ENCODE measurements at places on chromosomes 3 and 15.

DNA sequence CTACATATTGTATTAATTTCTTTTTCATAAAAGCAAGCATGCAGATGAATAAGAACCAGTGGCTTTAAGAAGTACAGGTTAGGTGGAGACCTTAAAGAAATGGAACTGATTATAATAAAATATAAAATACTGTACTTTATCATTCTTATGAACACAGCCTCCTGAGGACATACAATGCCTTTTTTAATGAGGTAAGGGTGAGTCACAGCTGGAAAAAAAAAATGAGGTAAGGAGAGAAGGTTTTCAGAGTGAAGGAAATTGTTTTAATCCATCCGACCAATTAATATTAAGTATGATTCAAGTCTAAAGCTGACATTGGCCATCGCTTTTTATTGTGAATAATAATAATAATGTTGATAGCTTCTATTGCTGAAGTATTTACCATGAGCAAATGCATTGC, 170.3 kb upstream of the SOX2 start:
- no peak for DNase-seq

- DNase-seq, result no peak
Measured at GRCh38 chr15:87322870-87323269, 933.7 kb downstream of the NTRK3 start.

DNA sequence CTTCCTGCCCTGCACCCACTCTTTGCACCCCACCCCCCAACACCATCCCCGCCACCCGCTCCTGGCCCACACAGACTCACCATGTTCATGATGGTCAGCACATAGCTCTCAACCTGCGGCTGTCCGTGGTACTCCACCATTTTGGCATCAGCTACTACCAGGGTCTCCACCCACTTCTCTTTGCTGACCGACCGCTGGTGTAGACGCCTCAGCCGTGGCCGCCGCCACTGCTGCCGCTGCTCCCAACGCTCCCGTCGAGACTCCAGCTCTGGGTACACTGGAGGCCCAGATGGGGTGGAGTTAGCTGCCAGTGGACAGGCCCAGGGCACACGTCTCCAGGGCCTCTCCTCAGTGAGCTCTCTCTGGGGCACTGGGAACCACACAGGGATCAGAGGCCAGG, 14.8 kb downstream of the ADAMTS7 start:
- no peak for DNase-seq

GRCh38 chr3:112371569-112371968, 38.6 kb downstream of the CD200 start:
- DNase-seq, result no peak

DNA sequence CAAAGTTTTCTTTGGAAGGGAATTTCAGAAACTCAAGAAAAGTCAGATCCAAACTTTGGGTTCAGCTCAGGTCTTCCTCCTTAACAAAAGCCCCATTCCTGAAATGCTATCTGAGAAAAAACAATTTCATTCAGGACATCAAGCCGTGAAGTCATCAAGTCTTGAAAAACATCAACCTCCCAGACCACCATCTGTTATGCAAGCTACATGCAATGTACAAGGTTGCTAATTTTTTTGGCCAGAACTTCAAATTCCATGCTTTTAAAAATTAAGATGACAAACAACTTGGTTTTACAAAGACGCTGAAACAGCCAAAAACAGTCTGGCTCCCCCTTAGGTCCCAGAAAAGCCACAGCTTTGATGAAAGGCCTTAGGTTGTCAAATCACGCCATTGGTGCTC, 53.9 kb upstream of the WNT5A start:
- DNase-seq, result no peak

DNA sequence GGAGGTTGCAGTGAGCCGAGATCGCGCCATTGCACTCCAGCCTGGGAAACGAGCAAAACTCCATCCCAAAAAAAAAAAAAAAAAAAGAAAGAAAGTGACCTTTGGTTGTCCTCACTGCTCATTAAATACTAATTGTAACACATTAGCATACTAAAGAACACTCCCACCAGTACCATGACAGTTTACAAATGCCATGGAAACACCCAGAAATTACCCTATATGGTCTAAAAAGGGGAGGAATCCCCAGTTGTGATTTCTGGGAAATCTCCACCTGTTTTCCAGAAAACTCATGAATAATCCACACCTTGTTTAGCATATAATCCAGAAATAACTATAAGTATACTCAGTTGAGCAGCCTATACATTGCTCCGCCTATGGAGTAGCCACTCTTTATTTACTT, 23.5 kb upstream of the INO80 start:
- no peak for DNase-seq

DNA sequence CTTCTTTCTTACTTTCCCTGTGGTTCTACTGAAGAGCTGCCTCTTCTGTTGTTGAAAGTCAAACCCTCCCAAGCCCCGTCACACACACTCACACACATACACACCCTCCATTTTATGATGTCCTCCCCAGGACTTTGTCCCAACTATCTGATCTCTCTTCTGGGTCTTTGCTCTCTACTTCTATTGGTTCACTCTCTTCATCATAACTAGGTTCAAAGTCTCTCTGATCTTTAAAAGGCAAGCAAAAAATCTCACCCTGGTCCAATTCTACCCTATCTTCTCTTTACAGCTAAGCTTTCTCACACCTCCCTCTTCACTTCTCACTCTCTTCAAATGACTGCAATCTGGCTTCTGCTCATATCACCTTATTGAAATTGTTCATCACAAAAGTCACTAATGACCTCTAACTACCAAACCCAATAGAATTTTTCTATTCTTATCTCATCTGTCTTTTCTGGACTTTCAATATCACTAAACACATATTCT, 34.8 kb downstream of the LRRFIP2 start:
- no peak for DNase-seq

DNA sequence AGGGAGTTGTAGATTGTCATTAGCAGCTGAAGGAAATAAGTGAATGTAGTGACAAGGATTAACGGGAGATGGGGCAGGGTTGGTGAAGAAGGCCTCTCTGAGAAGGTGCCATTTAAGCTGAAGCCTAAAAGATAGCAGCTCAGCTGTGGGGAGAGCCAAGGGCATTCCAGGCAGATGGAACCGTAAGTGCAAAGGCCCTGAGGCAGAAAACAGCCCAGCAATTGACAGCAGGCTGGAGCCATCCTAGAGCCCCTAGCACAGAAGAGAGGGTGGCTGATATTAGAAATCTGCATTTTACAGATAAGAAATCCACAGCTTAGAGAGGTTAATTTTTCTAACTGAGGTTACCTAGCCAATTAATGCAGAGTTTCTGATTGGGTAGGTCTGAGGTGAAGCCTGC, 374.5 kb upstream of the PROK2 start:
- no peak for DNase-seq

DNA sequence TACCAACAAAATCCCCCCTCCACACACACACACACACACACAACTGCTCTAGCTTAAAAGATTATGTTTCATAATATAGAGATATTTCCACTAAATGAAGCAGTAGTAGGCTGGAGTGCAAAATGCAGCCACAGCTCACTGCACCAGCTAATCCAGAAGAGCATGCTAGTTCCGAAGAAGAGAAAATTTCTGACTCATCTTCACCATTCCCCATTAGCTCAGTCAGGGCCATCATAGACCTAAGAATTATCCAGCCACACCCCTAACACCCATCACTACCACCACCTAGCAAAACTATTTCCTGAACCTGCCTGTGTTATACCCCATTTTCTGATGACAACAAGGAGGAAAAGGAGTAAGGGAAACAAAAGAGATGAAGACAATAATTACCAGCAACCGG, 67.1 kb upstream of the UBE2E2 start:
- no peak for DNase-seq

GRCh38 chr3:191356631-191357439, 26.5 kb upstream of the UTS2B start:
- no peak for DNase-seq

DNA sequence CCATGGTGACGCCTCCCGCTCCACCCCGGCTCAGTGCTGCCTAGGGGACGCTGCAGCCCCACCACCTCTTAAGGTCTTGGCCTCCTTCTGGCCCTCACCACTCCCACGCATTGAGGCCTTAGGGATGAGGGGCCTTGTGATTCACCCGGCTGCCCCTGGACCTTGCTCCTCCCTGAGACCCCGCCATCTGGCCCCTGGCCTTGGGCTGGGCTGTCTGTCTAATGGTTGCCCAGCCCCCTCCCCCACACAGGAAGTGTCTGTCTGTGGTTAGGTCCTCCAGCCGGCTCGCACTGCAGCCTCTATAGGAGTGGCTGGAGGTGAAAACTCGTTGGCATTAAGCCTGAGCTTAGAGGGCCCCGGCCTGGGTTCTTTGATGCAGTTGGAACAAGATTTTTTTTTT, 21.5 kb upstream of the MTHFS start:
- DNase-seq, result no peak

DNA sequence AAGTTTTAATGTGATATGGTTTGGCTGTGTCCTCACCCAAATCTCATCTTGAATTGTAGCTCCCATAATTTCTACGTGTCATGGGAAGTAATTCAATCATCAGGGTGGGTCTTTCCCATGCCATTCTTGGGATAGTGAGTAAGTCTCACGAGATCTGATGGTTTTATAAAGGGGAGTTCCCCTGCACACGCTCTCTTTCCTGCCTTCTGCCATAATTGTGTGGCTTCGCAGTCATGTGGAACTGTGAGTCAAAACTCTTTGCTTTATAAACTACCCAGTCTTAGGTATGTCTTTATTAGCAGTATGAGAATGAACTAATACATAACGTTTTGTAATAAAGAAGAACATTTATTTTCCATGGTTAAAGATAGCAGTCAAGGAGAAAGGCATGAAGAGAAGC, 39.2 kb upstream of the GOLIM4 start:
- no peak for DNase-seq

- no peak for DNase-seq
Measured at GRCh38 chr3:51500632-51501131, 867 bp upstream of the DCAF1 start.

Measured in head of caudate nucleus (tissue), 42 donors.